ENCODE measurements at places on chromosomes 5 and 9. TPM values are rescaled to one million over a fixed set of nuclear protein-coding genes. Genes with fewer than 3 reads are reported as not detected.

DNA sequence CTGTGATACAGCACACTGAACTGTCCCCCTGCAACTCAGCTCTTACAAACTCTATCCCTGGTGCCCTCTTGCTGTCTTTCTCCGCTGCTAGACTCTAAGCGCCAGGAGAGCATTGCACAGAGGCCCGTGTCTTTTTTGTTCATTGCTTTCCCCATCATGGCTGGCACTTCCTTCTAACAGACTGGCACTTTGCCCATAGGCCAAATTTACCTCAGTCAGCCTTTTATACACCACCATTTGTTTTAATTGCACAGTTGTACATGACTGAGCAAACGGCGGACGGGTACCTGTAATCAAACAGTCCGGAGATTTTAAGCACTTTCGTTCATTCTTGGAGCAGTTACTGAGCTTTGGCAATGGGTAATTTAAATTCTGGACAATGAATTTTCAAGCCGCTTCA, 102.2 kb upstream of the CLINT1 start:
- no peak for DNase-seq

The FRRS1L gene
- total RNA-seq, result not detected

GRCh38 chr9:129550199-129550839, 70.6 kb downstream of the C9orf50 start:
- peak; percentile 62 for DNase-seq

DNA sequence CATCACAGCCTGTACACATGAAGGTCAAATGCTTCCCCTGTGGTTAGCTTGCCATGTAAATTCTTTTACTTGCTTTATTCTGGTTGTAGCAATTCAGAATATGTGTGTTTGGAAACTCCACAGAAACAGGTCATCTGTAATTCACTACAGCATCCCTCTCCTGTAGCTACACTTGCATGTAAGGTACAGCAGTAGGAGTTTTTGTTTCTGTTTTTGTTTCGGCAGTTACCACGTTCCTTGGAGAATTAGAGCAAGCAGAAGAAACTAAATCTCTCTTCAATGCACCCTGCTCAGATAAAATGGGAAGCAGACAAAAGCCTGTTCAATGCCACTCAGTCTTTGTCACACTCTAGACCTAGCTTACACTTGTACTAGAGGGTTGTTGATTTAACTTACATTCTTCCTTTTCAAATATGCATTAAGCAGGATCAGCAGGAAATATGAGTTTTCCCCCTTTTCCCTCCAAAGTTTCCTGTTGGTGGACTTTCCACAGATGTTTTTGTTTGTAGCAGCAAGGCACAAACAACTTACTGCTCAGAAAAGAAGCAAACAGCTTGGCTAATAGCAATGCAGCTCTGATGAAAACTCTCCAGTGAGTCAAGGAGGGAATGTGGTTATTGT, 80.9 kb downstream of the YIPF5 start:
- no peak for DNase-seq

The SHOC1 gene
- total RNA-seq, result not detected

The C5orf58 gene
- not detected for total RNA-seq

DNA sequence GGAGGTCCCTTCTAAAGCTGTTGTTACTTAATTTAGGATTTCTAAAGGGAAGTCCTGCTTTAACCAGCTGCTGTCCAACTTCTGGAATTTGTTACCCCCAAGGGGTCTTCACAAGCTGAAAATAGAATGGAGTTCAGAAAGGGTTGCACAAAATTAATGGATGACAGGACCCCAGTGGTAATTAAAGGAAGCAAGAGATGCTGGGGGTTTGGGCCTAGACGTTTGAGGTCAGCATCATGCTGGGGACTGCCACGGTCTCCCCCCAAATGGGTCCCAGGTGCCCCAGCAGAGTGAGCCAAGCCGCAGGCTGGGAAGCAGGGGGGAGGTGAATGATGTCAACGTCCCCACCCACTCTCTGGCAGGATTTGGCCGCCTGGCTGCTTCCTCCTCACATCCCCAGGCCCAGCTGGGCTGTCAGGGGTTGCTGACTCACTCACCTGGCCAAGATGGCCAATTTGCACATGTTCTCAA, 97.5 kb upstream of the ARAP3 start:
- DNase-seq, result peak; percentile 85

The OR1J2 gene
- not detected for total RNA-seq

GRCh38 chr9:123157221-123157620, 111.2 kb downstream of the STRBP start:
- no peak for DNase-seq
